ENCODE measurements at places on chromosomes 13 and 19.

DNA sequence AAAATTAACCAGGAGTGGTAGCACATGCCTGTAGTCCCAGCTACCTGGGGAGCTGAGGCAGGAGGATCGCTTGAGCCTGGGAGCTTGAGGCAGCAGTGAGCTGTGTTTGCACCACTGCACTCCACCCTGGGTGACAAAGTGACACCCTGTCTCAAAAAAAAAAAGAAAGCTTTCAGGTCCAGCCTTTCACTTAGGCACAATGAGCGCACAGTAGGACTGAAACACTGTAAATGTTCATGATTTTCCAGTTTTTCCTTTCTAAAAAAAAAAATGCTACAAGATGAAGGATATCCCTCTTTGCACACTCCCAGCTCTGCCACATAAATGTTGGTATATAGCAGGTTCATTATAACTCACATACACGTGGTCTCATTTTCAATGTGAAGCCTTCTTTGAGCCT is 17.9 kb downstream of the ZNF114 start:
- no peak for DNase-seq

DNA sequence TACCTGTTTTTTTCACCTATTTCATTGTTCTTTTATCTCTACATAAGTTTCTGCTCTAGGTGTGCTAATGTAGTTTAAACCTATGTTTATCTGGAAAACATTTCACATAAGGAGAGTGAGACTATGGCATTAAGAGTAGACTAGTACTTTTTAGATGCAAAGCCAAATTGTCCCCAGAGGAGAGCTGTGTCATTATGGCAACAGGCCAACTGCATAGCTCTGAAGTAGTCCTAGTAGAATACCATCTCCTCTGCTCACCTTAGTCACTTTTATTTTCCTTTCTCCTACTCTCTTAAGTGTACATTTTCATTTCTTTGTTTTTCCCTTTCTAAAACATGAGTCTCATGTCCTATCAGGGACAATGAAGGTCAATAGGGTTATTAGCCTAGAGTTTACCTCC is 123.1 kb downstream of the ITGBL1 start:
- DNase-seq = no peak

DNA sequence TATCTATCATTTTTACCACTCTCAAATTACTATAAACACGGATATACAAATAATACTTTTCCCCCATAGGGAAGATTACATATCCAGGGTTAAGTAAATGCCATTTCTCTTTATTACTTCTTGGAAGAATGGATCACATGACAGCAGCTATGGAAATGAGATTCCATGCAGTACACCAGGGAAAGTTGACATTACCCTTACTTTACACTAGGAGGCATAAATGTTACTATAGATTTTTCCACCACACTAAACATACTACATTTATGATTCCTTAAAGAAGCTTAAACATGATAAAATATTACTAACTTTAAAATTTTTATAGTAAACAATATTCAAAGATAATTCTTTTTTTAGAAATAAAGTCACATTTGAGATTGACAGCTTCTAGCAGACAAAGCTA is 611.4 kb downstream of the PCDH9 start:
- peak; percentile 13 for DNase-seq

GRCh38 chr19:49520705-49521319 is 7.0 kb upstream of the RCN3 start:
- no peak for DNase-seq

DNA sequence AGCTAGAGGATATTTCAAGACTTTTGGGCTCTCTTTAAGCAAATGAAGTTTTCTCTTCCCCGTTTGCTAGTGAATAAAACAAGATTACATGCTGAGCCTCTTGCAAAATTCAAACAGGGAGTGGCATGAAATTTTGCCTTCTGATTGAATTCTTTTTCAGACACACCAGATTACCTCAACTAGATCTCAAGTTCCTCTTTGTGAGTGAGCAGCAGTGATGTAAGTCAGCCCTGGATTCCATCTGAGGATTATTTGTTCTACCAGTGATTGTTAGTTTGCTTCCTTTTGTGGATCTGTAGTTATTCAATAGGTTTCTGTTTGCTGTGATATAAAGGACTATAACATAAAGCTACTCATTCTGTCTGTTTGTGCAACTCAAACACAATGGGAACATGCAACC is 407.7 kb downstream of the LMO7 start:
- no peak for DNase-seq

- peak; percentile 69 for DNase-seq
Observed at GRCh38 chr13:51125495-51126226, 14.6 kb upstream of the C13orf42 start.

- no peak for DNase-seq
Observed at GRCh38 chr13:99656844-99657381, 155.6 kb downstream of the TM9SF2 start.

GRCh38 chr13:28743499-28744083 is 24.8 kb upstream of the SLC46A3 start:
- no peak for DNase-seq

GRCh38 chr13:111513766-111514609 is 193.5 kb downstream of the TEX29 start:
- DNase-seq = no peak

DNA sequence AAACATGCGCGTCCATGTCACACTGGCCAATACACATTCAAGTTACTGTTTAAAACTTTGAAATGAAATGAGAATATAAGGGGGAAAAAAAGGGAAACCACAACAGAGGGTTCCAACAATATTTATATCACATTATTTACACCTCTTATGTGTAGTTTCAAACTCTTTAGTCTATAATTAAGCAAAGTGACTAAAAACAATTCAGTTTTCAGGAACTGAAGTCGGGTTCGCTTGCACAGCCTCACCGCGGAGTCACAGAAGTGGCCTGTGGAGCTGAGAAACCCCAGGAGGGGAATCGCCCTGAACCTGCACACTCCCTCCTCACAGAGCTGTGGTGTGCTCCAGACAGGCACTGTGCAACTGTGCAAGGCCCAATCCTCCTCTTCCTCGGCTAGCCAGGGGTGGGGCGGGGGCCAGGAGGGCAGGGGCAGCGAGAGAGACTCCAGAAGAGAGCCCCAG is 75.9 kb downstream of the STK24 start:
- DNase-seq = no peak

- no peak for DNase-seq
Observed at GRCh38 chr19:35396240-35396885, 25.5 kb downstream of the GPR42 start.

DNA sequence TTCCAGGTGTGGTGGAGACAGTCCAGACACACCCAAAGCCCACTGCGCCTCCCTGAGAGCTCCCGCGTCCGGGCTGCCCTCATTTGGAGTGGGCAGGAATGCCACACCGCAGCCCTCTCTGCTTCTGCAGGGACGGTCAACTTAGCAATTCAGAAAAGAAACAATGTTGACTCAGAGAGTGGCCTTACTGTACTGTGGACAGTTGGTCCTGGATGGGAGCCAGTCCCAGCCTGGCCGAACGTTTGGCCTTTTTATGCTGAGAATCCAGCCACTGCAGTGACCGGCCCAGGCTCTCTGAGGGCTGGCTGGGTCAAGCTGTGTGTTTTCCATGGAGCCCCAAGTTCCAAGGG is 7.2 kb downstream of the GAS6 start:
- peak; percentile 92 for DNase-seq

GRCh38 chr13:44790289-44790688 is 199.0 kb downstream of the NUFIP1 start:
- peak; percentile 11 for DNase-seq

- DNase-seq = peak; percentile 68
Observed at GRCh38 chr13:102878481-102878880, 32.6 kb downstream of the ERCC5 start.

DNA sequence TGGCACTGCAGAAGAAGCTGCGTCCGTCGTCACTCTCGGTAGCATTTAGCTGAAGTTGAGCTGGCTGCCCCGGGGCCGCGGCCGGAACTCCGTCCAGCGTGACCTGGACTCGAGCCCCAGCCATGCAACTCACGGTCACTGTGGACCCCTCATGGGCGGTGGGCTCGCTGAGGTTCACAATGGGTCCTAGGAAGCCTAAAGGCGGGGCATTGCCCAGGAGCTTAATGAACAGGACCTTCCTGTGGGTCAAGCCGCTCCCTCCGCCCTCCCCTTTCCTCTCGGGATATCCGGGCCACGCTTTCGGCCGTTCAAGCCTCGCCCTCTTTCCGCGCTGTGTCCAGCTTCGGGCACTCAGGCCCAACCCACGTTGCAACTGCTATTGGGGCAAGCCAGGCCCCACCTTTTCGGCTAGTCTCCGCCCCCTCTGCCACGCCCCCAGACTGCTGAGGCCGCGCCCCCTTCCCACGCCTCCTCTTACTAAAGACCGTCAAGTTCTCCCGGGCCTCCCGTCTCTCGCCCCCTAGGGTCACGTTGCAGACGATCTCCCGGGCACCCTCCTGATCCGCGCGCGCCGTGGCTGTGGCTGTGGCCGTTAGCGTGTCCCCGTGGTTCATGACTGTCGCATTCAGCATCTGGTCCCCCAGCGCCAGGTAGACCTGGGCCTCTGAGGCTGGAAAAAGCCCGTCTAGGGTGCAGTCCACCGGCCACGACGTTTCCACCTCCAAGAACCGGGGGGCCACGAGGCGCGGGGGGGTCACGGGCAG is 1.4 kb upstream of the RAVER1 start:
- peak; percentile 94 for DNase-seq

DNA sequence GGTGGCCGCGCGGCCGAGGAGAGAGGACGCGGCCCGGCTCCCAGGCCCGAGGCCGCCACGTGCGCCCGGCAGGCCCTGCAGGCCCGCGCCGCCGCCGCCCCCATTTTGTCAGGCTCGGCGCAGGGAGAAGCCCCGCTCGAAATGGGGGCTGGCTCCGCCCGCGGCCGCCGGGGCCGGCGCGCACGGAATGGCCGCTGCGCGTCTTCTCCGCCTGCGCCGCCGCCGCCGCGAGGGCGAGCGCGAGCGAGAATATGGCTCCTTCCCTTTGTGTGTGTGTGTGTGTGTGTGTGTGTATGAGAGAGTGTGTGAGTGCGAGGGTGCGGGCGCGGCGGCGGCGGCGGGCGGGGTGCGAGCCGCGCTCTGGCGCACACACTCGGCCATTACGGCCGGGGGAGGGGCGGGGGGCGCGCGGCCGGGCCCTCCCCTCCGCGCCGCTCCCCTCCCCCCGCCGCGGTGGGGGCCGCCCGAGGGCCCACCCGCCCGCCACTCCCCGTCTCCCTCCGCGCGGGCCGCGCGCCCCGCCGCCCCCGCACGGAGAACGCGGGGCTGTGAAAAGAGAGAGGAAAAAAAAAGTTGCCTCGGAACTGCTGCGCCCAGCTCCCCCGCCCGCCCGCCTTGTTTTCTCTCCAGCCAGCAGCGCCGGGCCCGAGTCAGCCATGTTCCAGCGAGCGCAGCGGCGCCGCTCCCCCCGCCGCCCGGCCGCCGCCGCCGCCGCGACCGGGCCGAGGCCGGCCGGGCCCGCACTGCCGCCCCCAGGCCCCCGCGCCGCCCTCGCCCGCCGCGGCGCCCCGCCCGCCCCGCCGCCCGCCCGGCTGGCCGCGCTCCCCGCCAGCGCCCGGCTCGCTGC is 1.0 kb downstream of the HMGB1 start:
- peak; percentile 90 for DNase-seq

- DNase-seq = no peak
Observed at GRCh38 chr19:7987114-7987768, 18.2 kb downstream of the ELAVL1 start.

DNA sequence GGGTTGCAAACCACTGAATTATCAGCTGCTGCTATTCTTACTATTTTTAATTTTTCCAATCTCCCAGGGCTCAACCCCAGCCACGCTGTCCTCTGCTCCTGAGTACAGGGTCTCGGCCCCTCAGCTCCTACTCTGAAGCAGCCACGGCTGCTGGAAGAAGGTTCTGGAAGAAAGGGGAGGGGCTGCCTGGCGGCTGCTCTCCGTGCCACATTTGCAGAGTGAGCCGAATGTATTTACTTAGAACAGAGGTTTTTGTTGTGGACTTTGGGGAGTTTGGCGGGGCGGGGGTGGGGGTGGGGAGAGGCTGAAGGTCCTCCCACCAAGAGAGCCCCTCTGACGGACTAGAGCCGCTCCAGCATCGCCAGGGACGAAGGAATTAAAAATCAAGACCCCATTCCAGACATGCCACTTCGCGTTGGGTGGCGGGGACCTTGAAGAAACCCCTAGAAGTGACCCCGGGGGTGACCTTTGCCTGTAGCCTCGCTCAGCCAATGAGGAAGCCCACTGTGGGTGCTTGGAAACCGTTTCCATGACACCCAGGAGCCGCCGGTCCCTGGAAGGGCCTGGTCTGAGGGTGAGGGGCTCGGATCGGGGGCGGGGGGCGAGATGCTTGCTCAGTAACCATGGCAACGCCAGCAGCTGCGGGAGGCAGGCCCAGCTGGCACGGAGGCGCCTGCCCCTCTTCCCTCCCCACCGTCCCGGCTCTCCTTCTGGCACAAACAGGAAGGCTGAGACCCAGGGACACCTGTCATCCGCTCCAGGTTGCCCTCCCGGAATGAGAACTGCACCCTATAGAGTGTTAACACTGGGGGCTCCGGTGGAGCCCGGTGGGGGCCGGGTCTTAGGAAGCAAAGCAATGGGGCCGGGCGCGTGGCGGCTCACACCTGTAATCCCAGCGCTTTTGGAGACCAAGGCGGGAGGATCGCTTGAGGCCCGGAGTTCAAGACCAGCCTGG is 54.2 kb upstream of the PTPRS start:
- DNase-seq = no peak

- no peak for DNase-seq
Observed at GRCh38 chr13:35712907-35713761, 236.6 kb upstream of the MAB21L1 start.

DNA sequence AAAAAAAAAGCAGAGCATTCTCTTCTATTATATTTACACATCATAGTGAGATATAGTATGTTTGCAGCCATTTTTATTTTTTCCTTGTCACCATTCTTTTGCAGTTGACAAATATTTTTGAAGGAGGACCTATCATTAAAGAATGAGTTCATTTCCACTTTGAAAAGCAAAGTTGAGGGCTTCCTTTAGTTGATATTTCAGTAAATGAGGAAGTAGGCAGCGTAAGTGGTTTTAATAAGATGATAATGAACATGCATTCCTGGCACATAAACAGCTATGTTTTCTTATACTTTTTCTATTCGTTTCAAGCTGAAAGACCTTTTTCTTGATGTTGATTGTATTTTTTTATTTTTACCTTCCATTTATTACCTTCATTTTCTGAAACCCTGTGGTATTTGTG is 66.2 kb downstream of the ZMYM2 start:
- no peak for DNase-seq

DNA sequence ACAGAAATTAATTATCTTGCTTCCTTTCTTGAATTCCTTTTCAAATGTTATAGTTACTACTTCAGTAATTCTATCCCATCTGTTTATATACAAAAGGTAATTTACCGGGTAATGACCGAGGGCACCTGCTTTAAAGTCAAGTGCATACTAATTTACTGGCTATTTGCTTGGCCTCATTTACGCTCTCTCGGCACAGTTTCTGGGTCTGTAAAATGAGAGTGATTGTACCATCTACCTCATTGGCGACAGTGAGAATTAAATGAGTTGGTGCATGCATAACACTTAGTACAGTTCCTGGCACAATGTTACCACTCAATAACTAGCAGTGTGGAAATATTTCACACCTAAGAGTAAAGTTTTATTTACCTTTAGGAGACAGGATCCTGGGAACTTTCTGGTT is 111.6 kb downstream of the GGACT start:
- DNase-seq = no peak

DNA sequence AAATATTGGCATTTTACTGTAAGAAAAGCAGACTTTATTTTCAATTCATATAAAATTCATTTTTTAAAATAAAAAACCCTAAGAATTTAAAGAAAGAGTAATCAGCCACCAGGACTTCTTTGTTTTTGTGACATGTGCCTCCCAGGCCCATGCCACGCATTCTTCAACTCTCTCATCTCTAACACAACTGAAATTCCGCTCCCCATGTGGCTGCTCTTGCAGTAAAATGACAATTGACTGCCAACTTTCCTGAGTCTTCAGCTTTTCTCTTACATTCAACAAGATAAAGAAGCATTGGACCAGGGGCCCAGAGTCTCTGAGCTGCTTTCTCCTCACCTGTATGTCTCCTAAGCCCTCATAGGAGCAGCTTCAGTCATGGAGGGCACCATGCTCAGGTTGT is 372.1 kb downstream of the UQCRFS1 start:
- DNase-seq = no peak

All from myocyte (in vitro differentiated cells).